ENCODE measurements at places on chromosomes 11 and 22. TPM values are rescaled to one million over a fixed set of nuclear protein-coding genes. Genes with fewer than 3 reads are reported as not detected.

- no peak for DNase-seq
Measured at GRCh38 chr22:20017622-20017958, 967 bp upstream of the ARVCF start.

JRKL gene
- 13.9 TPM for total RNA-seq

GRCh38 chr11:16293204-16293681 is 63.1 kb downstream of the SOX6 start:
- DNase-seq = peak; percentile 35

MUC2 gene
- total RNA-seq = not detected

- peak; percentile 82 for DNase-seq
Measured at GRCh38 chr11:31968461-31969358, 122.2 kb upstream of the RCN1 start.

GTSE1 gene
- total RNA-seq = 11.5 TPM

DNA sequence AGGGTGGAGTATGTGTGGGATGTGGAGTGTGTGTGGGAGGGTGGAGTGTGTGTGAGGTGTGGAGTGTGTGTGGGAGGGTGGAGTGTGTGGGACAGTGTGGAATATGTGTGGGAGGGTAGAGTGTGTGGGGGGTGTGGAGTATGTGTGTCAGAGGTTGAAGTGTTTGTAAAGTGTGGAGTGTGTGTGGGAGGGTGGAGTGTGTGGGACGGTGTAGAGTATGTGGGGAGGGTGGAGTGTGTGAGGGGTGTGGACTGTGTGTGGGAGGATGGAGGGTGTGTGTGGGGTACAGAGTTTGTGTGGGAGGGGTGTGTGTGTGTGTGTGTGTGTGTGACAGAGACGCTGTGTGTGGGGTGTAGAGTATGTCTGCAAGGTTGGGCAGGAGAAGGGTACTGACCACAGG is 355.5 kb downstream of the CADM1 start:
- no peak for DNase-seq

GRCh38 chr11:120057595-120058581 is 80.0 kb downstream of the TRIM29 start:
- no peak for DNase-seq

POU2AF1 gene
- not detected for total RNA-seq

MYO7A gene
- total RNA-seq = 0.06 TPM

DNA sequence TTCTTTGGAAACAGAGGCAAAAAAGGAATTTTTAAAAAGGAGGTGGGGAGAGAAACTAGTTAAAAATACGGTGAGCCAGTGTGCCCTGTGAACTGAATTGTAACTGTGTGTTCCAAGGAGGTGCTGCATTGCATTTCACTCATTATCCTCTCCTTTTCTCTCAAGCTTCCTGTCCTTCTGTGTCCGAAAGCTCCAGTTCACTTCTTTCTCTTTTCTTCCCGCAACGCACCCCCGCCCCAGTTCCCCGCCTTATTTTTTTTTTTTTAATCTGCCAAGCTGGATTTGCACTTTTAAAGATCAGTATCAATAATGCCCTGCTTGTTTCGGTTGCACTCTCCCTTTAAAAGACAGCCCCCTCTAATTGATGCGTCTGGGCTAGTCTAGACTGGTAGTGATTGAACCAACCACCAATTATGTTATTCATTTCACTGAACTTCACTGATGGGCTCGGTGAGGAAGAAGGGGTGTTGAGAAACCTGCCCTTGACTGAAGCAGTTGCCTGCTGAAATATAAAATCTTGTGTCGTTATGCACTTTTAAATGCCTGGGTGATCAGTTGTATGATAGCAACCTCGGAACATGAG is 18.5 kb downstream of the BLID start:
- DNase-seq = peak; percentile 54

DNA sequence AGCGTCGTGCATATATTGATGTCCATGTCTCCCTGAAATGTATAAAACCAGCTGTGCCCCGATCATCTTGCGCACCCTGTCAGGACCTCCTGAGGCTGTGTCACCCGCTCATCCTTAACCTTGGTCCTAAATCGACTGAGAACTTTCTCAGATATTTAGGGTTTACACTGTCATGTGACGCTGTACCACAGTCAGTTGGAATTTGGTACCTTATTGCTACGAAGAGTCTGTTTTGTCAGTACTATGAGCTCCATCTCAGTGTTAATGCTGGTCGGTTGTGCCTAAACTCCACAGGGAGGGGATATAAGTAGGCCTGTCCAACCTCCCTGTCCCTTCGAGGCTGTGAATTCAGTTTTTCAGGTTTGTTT is 1.8 kb upstream of the IFITM2 start:
- no peak for DNase-seq

GRCh38 chr11:10581481-10582019 is 13.1 kb upstream of the LYVE1 start:
- DNase-seq = peak; percentile 15

NTM gene
- 24.2 TPM for total RNA-seq

GRCh38 chr22:45083659-45084305 is 74.0 kb upstream of the PHF21B start:
- peak; percentile 48 for DNase-seq

DNA sequence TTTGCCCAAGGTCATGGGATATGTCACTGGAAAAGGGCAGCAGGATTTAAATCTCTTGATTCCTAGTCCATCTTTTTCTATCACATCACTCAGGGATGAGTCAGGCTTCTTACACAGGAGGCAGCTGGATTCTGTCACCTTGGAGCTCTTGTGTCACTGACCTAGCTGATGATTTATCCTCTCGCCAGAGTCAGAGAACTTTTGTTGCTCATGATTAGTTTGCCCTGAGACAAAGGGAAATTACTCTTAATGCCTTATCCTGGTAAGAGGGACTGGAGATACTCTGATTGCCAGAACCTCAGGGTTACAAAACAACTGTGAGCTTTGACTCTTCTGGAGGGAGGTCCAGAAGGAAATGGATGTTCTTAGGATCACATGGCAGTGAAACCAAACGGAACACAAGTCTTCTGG is 10.1 kb downstream of the COA4 start:
- DNase-seq = peak; percentile 88
